Liver (tissue), 10 donors: ENCODE measurements at places on chromosomes 6 and 20. TPM values are rescaled to one million over a fixed set of nuclear protein-coding genes. Genes with fewer than 3 reads are reported as not detected.

GRCh38 chr6:128067446-128068118 is 166.7 kb upstream of the THEMIS start:
- H3K4me1 ChIP-seq = peaks cover 16% of the 10 kb centered on the region
- no peak for DNase-seq
- H3K27me3 ChIP-seq = no peaks in the 10 kb centered on the region
- H3K27ac ChIP-seq = no peak overlapping the region

TFAP2D gene
- not detected for total RNA-seq

- no peak overlapping the region for H3K27ac ChIP-seq
- H3K4me1 ChIP-seq = no peaks in the 10 kb centered on the region
- H3K36me3 ChIP-seq = no peaks in the 10 kb centered on the region
- no peak overlapping the region for H3K4me3 ChIP-seq
These were observed 116.4 kb upstream of the RIPOR2 start for GRCh38 chr6:25052181-25052580.

DNA sequence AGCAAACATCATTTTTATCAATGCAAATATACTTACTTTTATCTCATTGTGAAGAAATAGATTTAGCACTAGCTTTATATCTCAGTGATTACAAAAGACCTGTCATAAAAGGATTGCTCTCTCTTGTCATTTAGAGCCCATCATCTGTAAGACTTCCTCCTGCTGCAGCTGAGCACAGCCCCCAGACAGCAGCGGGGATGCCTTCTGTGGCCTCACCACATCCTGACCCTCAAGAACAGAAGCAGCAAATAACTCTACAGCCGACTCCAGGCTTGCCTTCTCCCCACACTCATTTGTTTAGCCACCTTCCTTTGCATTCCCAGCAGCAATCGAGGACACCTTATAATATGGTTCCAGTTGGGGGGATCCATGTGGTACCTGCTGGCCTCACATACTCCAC is 127.0 kb upstream of the EDN1 start:
- DNase-seq = no peak
- no peak overlapping the region for H3K27ac ChIP-seq
- no peaks in the 10 kb centered on the region for H3K4me1 ChIP-seq
- H3K4me3 ChIP-seq = no peak overlapping the region
- H3K36me3 ChIP-seq = peaks cover 18% of the 10 kb centered on the region

- DNase-seq = no peak
- no peaks in the 10 kb centered on the region for H3K27me3 ChIP-seq
These were observed 13.9 kb downstream of the TRAM2 start for GRCh38 chr6:52562911-52563310.

GRCh38 chr6:26657256-26657655 is 2.3 kb downstream of the ZNF322 start:
- H3K27me3 ChIP-seq = no peaks in the 10 kb centered on the region
- no peak overlapping the region for H3K27ac ChIP-seq
- DNase-seq = no peak
- peaks cover 2% of the 10 kb centered on the region for H3K4me1 ChIP-seq
- no peak overlapping the region for H3K4me3 ChIP-seq

- no peak overlapping the region for H3K4me3 ChIP-seq
- no peaks in the 10 kb centered on the region for H3K27me3 ChIP-seq
- H3K4me1 ChIP-seq = no peaks in the 10 kb centered on the region
- no peaks in the 10 kb centered on the region for H3K36me3 ChIP-seq
These were observed 78.9 kb downstream of the MTFR2 start for GRCh38 chr6:136171231-136171630.

GRCh38 chr20:38178065-38178491 is 13.0 kb upstream of the TGM2 start:
- H3K27ac ChIP-seq = no peak overlapping the region
- H3K36me3 ChIP-seq = no peaks in the 10 kb centered on the region
- no peaks in the 10 kb centered on the region for H3K4me1 ChIP-seq
- no peak overlapping the region for H3K4me3 ChIP-seq
- no peaks in the 10 kb centered on the region for H3K27me3 ChIP-seq

DNA sequence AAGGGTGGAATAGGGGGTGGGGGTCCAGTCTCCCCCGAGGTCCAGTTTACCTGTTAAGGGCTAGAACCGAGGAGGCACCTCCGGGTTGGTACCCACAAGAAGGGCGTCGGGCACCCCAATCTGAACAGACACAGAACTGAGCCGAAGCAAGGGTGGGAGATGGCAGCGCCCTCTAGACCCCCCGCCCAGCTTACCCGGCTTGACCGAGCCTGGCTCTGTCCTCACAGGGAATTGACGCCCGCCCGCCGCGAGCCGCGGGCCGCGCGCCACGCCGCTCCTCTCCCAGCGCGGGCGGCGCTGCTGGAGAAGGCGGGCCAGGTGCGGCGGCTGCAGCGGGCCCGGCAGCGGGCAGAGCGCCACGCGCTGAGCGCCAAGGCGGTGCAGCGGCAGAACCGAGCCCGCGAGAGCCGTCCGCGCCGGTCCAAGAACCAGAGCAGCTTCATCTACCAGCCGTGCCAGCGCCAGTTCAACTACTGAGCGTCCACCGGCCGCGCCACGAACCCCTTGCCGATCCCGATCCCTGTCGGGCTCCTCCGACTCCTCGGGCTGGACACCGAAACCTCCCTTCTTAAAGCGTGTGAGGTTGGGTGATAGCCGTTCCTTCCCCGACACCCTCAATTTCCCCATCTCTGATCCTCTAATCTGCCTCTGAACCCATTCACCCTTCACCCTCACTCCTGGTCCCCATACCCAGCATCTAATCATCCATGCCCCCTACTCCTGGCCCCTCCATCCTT is 5.9 kb downstream of the TP53INP2 start:
- peak overlapping the region; percentile 74 for H3K4me3 ChIP-seq
- DNase-seq = no peak
- H3K36me3 ChIP-seq = peaks cover 10% of the 10 kb centered on the region
- no peaks in the 10 kb centered on the region for H3K27me3 ChIP-seq
- peak overlapping the region; percentile 87 for H3K27ac ChIP-seq

NOX3 gene
- total RNA-seq = not detected

DNA sequence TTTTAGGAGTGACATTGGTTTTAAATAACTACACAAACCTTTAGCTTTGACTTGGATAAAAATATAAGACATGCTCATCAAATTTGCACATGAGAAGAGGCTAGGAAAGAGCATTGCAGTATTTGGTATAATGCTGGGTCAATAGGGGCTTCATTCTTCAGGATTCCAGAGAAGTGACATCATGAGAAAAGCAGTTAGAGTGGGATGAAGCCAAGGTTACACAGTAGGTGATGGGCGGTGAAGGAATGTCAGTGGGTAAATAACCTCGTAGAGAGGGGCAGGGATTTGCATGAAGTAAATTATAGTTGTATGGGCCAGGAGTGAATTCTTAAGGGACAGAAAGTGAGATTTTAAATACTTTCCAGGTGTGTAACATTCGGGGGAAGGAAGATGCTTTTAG is 216.2 kb downstream of the RFPL4B start:
- no peaks in the 10 kb centered on the region for H3K36me3 ChIP-seq
- no peak overlapping the region for H3K4me3 ChIP-seq
- no peak overlapping the region for H3K27ac ChIP-seq
- DNase-seq = no peak

- H3K4me3 ChIP-seq = peak within 1 kb of the TSS; percentile 98
- DNase-seq = peak; percentile 94
- no peaks in the 10 kb centered on the region for H3K36me3 ChIP-seq
- peak within 1 kb of the TSS; percentile 84 for H3K27ac ChIP-seq
- no peaks in the 10 kb centered on the region for H3K27me3 ChIP-seq
- H3K4me1 ChIP-seq = peaks cover 4% of the 10 kb centered on the region
These were observed at the start of gene GLO1 for GRCh38 chr6:38702558-38703397. TSS of gene GLO1 (minus strand) at chr6:38703145. CDS start at chr6:38703054, 91 bp downstream.

LTA gene
- not detected for total RNA-seq

DNA sequence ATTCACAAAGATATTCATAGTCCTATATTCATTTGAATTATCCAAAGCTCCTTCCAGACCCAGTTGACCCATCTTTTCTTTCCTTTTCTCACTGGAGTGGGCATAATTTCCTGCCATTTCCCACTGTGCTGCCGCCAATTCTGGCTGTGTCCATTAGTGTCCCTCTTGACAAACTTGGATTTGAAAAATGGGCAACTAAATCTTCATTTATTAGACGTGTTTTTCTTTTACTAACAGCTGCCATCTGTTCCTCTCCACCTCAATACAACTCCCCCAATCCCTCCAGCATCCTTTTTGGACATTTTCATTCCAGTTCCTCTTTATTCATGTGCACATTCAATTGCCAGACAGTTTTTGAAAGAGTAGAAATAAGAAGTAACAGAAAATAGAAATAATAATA is 90.5 kb downstream of the PCSK2 start:
- H3K36me3 ChIP-seq = no peaks in the 10 kb centered on the region
- peaks cover 10% of the 10 kb centered on the region for H3K27me3 ChIP-seq
- no peaks in the 10 kb centered on the region for H3K4me1 ChIP-seq
- DNase-seq = no peak
- no peak overlapping the region for H3K27ac ChIP-seq

DNA sequence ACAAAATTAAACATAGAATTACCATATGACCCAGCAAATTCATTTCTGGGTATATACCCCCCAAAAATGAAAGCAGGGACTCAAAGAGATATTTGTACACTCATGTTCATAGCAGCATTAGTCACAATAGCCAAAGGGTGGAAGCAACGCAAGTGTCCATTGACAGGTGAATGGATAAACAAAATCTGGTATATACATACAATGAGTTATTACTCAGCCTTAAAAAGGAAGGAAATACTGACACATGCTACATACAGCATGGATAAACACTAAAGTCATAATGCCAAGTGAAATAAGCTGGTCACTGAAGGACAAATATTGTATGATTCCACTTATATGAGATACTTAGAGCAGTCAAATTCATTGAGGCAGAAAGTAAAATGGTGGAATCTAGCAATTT is 5.3 kb upstream of the STX11 start:
- H3K4me1 ChIP-seq = no peaks in the 10 kb centered on the region
- H3K27ac ChIP-seq = no peak overlapping the region
- no peak for DNase-seq
- H3K36me3 ChIP-seq = no peaks in the 10 kb centered on the region
- H3K4me3 ChIP-seq = no peak overlapping the region

DNA sequence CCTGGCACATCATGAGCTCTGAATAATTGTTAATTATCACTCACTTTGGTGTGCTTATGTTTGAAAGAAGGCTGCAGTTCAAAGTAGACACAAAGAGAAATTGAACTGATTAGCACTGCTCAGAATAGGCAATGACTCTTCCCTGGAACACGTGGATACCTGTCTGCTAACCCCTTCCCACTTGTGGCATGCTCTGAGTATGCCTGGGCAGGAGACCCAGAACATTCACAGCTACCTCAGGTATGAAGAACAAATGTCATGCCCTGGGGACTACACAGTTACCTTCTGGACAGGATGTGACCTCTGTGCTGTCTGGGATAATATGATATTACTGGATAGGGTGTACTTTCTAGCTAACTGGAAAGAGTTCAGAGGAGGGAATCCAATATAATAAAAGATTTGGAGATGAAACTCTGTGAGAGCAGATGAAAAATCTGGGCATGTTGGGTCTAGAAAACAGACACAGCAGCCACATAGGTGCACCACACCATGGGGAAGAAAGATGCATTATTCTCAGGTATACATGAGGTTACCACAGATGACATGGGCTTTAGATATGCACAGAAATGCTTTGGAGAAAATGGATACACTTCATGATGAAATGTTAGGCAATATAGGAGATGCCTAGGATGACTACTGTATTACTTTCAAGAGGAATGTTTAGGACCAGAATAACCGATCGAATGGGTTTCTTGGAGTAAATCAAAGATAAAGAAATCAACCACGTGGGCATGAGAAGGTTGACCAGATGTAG is 324.2 kb upstream of the PREP start:
- no peaks in the 10 kb centered on the region for H3K27me3 ChIP-seq
- H3K36me3 ChIP-seq = no peaks in the 10 kb centered on the region
- no peak for DNase-seq
- no peaks in the 10 kb centered on the region for H3K4me1 ChIP-seq
- H3K27ac ChIP-seq = no peak overlapping the region
- H3K4me3 ChIP-seq = no peak overlapping the region

DNA sequence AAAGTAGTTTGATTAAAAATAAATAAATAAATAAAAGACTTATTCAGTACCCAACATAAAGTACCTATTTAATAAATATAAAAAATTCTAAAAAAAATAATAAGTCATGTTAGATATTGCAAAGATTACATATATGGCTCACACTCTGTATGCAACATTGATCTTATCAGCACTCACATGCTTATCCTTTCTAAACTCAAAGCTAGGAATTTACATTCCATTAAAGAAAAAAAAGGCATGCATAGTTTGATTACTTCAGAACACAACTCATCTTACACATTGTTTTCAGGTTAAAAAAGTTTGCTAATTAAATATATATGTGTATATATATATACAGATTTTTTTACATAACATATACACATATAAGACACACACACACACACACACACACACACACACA is 96.4 kb downstream of the FILIP1 start:
- H3K36me3 ChIP-seq = no peaks in the 10 kb centered on the region
- H3K4me1 ChIP-seq = no peaks in the 10 kb centered on the region
- H3K27me3 ChIP-seq = no peaks in the 10 kb centered on the region
- no peak overlapping the region for H3K27ac ChIP-seq
- no peak overlapping the region for H3K4me3 ChIP-seq
- DNase-seq = no peak

- no peaks in the 10 kb centered on the region for H3K4me1 ChIP-seq
- H3K27ac ChIP-seq = no peak overlapping the region
- no peak overlapping the region for H3K4me3 ChIP-seq
- no peaks in the 10 kb centered on the region for H3K27me3 ChIP-seq
- H3K36me3 ChIP-seq = no peaks in the 10 kb centered on the region
These were observed 289.5 kb downstream of the ESR1 start for GRCh38 chr6:152096863-152097496.

MYLK4 gene
- 0.65 TPM for total RNA-seq

- no peaks in the 10 kb centered on the region for H3K4me1 ChIP-seq
- no peak for DNase-seq
- no peak within 1 kb of the TSS for H3K4me3 ChIP-seq
- no peaks in the 10 kb centered on the region for H3K27me3 ChIP-seq
- H3K27ac ChIP-seq = no peak within 1 kb of the TSS
These were observed at the start of gene CST11 for GRCh38 chr20:23452776-23453175. TSS of gene CST11 (minus strand) at chr20:23452876. CDS start at chr20:23452811, 65 bp downstream.

DNA sequence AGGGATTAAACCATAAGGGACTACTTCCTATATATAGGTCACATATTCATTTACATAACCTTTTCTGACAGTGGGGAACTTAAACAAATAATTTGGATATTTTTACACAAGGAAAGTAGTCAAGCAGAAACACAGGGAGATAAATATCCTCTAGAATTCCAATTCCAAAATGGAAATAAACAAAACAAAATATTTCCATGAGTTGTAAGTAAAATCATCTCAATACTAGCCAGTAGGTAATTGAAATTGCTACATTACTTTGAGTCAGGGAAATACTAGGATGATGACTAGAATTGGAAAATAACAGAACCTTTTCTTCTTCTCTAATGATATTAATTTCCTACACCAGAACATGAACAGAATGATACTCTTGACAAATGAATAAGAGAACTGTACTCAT is 1308.1 kb upstream of the GJE1 start:
- no peak for DNase-seq
- no peaks in the 10 kb centered on the region for H3K36me3 ChIP-seq
- H3K27ac ChIP-seq = no peak overlapping the region

ALDH5A1 gene
- total RNA-seq = 19.8 TPM

DNA sequence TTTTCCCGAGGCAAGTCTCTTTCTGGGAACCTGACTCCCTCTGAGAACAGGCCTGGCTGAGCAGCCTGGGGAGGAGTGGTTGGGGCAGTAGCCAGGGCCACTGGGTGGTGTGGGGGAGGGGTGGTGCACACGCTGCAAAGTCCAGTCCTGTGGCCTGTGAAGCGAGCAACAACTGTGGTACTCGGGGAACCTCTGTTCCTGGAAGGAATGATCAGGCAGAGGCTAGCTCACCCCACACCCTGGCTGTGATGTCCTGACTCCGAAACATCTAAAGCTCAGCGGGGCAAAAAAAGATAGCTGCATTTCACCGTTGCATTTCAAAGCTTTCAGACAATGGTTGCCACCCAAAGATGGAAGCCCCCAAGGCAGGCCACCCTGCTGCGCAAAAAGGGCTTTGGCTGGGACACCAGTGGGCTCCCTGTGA is 25.5 kb downstream of the PCK1 start:
- H3K4me3 ChIP-seq = no peak overlapping the region
- H3K27me3 ChIP-seq = no peaks in the 10 kb centered on the region
- no peaks in the 10 kb centered on the region for H3K36me3 ChIP-seq
